Naive thymus-derived CD4-positive, alpha-beta T cell (primary cell): ENCODE measurements at places on chromosomes 11 and 22.
A peak's percentile ranks its signal among the peaks of the same experiment; 100 is the strongest.

GRCh38 chr11:96105944-96106343 lies 182.0 kb upstream of the MTMR2 start:
- H3K27ac ChIP-seq = peak overlapping the region; percentile 66
- no peak overlapping the region for H3K4me3 ChIP-seq
- no peaks in the 10 kb centered on the region for H3K36me3 ChIP-seq
- no peak for DNase-seq
- no peaks in the 10 kb centered on the region for H3K27me3 ChIP-seq

DNA sequence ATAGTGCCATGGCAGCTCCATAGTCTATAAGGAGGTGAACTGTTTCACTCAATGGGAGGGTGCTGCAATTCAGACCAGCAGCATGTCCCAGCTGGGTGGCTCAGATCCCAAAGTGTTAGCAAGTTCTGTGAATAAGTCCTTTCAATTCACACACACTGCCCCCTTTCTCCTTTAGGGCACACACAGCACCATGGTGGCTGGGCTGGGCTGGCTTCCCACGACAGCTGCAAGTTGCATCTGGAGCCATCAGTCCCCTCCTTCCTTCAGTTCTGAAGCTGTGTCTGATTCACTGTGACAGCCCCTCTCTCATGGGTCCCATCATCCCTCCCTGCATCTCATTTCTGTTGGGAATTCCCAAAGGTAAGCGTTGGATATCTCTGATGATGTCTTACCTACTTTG lies 324.1 kb upstream of the NCAM1 start:
- H3K27ac ChIP-seq = no peak overlapping the region
- no peaks in the 10 kb centered on the region for H3K27me3 ChIP-seq
- H3K36me3 ChIP-seq = no peaks in the 10 kb centered on the region
- no peak for DNase-seq

DNA sequence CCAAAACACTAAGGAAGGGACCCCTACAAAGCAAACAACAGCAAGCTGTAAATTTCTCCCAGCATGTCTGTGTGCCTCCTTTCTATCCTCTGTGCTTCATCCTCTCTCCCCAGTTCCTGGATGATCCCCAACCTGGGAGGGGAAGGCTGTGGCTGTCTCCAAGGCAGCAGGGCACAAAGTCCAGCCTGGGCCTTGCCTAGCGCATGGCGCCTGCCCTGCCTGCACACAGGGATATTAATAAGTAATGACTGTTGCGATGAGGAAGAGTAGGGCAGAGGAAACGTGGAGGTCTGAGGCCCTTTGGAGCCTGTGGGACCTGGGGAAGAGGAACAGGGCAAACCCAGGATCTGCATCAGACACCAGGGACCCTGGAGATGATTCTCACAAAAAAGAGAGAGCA lies 2.0 kb downstream of the USH1C start:
- H3K4me1 ChIP-seq = no peaks in the 10 kb centered on the region
- no peak overlapping the region for H3K4me3 ChIP-seq
- no peak for DNase-seq
- H3K36me3 ChIP-seq = no peaks in the 10 kb centered on the region

DNA sequence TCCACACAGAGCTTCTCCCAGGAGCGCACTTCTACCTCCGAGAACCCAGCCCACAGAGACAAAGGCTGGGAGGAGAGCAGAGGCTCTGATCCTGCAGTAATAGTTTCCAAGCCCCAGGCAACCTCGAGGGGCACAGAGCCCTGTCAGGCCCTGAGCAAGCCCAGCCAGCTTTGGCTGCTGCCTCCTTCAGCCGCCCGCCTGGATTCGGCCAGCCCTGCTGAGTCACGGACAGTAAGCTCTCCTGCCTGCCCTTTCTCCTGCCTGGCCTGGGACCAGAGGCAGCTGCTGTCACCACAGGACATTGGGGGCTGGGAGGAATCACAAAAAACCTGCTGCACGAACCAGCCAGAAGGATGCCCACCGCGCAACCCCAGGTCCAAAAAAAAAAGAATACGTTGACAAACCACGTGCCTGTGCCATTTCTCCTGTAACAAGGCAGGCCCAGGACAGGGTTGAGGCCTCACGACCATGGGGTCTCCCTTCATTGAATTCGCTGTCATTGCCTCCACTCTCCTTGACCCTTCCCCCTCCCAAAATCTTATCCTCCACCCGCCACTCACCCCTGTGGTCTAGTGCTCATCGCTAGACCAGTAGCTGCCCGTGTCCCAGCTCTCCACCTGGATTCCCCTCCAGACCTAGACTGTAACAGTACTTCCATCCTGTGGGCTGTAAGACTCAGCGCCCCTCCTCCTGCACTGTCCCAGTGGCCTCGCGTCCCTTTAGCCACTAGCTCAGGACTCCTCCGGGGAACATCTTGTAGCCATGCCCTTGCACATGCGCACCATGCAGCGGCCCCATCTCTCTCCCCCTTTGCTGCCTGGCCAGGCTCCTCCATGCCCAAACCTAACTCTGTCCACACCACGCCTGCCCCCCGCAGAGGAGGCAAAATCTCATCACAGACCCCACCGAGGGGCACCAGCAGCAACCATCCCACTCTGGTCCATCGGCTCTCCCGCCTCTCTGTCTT lies 7.4 kb upstream of the SLC22A12 start:
- no peak overlapping the region for H3K4me3 ChIP-seq
- no peak overlapping the region for H3K27ac ChIP-seq
- no peaks in the 10 kb centered on the region for H3K36me3 ChIP-seq
- H3K27me3 ChIP-seq = no peaks in the 10 kb centered on the region
- no peak for DNase-seq
- H3K4me1 ChIP-seq = no peaks in the 10 kb centered on the region

GRCh38 chr11:87266751-87267150 lies 229.0 kb downstream of the TMEM135 start:
- H3K4me1 ChIP-seq = no peaks in the 10 kb centered on the region
- H3K27me3 ChIP-seq = no peaks in the 10 kb centered on the region
- no peak for DNase-seq
- H3K36me3 ChIP-seq = no peaks in the 10 kb centered on the region

GRCh38 chr11:67290801-67291200 lies 1.7 kb downstream of the ANKRD13D start:
- no peaks in the 10 kb centered on the region for H3K27me3 ChIP-seq
- no peak for DNase-seq
- H3K36me3 ChIP-seq = peaks cover 7% of the 10 kb centered on the region
- peaks cover 56% of the 10 kb centered on the region for H3K4me1 ChIP-seq
- H3K4me3 ChIP-seq = no peak overlapping the region

GRCh38 chr11:12750181-12750580 lies 76.0 kb downstream of the TEAD1 start:
- DNase-seq = no peak
- H3K36me3 ChIP-seq = no peaks in the 10 kb centered on the region
- H3K27ac ChIP-seq = no peak overlapping the region
- no peaks in the 10 kb centered on the region for H3K27me3 ChIP-seq

GRCh38 chr11:79592406-79592805 lies 151.6 kb upstream of the TENM4 start:
- DNase-seq = no peak
- H3K4me1 ChIP-seq = no peaks in the 10 kb centered on the region
- no peaks in the 10 kb centered on the region for H3K27me3 ChIP-seq
- no peak overlapping the region for H3K4me3 ChIP-seq

DNA sequence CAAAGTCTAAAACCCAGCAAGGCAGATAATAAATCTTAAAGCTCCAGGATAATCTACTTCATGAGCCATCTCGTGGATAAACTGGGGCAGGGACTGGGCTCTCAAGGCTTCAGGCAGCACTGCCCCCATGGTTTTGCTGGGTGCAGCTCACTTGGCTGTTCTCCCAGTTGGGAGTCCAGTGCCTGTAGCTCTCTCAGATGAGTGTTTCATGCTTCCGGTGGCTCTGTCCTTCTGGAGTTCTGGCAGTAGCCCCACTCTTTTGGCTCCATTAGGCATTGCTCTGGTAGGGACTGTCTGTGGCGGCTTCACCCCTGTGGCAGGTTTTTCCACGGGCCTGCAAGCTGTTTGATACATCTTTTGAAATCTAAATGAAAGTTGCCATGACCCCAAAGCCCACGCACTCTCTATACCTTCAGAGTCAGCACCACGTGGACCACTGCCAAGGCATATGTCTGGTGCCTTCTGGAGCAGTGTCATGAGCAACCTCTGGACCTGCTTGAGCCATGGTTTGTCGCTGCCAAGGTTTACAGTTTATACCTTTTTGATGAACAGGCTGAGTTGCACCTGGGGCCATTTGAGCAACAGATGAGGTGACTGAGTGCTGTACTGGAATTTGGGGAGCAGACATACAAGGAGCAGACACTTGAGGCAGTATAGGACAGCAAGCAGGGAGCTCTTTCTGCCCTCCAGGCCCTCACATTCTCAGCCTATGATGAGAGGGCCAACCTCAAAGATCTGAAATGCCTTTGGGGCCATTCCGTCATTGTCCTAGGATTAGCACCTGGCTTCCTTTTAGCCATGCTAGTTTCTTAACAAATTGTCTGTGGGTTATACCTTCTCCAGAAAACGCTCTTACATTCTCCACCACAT lies 48.6 kb downstream of the MTNR1B start:
- no peak overlapping the region for H3K4me3 ChIP-seq
- H3K27me3 ChIP-seq = no peaks in the 10 kb centered on the region
- DNase-seq = no peak
- H3K27ac ChIP-seq = no peak overlapping the region

DNA sequence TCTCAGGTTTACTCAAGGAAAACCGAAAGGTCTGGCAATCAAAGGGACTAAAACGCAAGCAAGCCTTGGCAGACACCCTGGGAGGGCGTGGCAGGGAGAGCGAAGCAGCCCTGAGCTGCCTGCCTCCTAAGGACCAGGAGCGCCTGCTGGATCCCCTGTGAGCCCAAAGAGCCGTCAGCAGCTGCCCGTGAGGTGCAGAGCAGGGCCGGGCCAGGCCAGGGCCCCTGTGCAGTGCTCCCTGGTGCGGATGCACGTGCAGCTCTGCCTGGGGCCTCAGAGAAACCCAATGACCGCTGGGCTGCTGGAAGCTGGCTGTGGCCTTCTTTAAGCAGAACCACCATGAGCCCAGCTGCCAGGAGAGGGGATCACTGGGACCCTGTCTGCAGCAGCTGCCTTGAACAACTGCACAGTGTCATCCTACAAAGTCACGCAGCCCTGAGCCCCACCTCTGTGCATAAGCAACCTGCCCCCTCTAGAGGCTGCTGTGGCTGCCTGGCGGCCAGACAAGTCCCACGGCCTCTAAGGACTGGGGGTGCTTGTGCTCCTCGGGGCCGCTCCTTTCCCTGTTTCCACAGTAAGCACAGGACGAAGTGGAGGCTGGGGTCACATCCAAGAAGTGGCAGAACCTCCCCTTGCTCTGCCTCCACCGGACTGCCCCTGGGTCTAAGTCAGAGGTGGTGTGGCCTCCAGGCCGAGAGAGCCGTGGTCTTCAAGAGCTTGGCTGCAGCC lies 29.1 kb upstream of the COMT start:
- no peaks in the 10 kb centered on the region for H3K27me3 ChIP-seq
- no peak overlapping the region for H3K27ac ChIP-seq
- no peak overlapping the region for H3K4me3 ChIP-seq
- peaks cover 8% of the 10 kb centered on the region for H3K4me1 ChIP-seq
- no peak for DNase-seq

GRCh38 chr11:120973501-120973900 lies 50.4 kb upstream of the TBCEL start:
- peaks cover 2% of the 10 kb centered on the region for H3K27me3 ChIP-seq
- no peaks in the 10 kb centered on the region for H3K36me3 ChIP-seq
- no peak overlapping the region for H3K4me3 ChIP-seq
- no peak overlapping the region for H3K27ac ChIP-seq
- no peaks in the 10 kb centered on the region for H3K4me1 ChIP-seq

DNA sequence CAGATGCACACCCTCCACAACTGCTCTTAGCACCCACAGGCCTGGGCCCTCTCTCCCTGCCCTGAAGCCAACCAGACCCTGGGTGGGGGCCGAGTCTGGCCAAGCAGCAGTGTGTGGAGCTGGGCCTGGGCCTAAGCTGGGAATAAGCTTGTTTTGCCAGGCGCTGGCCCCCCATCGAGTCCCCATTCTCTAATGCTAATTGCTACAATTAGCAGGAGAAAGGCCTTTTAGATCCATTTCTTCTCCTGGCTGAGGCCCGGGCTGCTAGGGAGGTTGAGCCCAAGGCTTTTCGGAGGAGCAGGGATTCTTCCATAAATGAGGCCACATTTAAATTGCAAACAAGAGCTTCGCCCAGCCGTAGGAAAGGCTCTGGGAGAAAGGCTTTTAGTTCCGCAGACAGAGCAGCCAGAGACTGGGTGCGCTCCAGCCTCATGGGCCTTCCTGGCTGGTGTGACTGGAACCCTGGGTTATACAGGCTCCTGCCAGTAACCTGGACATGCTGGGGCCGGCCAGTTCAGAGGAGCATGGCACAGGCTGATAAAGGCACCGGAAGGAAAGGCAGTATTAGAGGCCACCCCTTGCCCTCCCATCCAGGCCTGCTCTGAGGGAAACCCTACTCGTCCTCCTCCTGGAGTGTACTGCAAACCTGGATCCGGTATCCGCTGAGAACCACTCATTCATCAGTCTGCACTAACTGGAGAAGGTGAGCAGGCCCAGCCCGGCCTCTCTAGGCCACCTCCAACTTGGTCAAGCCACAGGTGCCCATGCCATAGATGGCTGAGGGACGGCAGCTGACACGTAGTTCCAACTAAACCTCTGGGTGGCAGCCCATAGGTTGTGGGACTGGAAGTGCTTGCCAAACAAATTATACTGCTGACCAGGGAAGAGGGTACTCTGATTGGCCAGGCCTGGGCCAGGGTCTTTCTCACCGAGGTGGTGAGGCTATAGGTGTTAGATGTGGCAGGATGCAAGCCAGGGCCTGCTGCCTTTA lies 6.2 kb downstream of the KCNQ1OT1 start:
- no peak overlapping the region for H3K4me3 ChIP-seq
- no peaks in the 10 kb centered on the region for H3K36me3 ChIP-seq
- H3K4me1 ChIP-seq = no peaks in the 10 kb centered on the region
- H3K27me3 ChIP-seq = no peaks in the 10 kb centered on the region

DNA sequence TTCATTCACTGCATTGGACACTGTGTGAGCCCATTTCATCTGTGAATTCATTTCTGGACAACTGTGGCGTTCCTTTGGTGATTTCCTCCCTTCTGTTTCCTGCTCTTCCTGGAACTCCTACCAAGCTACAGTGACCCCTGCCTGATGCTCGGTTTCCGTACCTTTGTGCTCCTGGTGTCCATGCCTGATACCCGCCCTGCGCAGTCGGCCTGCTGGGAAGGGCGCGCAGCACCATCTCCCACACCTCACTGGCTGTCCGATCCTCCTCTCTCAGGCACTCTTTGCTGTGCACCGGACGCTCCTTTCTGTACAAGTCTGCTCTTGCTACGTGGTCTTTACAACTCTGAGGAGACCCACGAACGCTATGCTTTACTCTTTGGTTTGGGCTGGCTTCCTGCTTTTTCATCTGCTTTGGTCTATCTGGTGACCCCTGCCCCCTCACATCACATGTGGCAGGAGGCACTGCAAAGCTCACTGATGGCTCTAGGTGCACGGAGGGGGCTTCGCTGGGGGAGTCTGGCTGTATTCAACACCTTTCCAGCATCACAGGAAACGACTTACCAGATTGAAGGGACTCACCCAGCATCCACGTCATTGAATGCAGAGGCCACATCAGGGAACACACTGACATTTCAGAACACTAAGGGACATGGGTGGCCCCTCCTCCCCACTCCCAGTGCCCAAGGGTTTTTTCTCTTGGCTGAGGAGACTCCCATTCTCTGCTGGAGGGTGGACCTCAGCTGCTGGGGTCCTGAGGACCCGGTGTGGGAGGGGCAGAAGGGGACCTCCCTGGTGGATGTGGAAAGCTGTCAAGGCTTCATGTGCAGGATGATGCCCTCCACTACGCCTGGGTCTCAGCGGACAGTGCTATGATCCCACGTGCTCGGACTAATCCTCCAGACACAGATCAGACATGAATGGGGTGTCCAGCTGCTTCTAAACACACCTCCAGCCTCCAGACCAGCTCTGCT lies 27.0 kb upstream of the MOB2 start:
- H3K36me3 ChIP-seq = no peaks in the 10 kb centered on the region
- no peak overlapping the region for H3K27ac ChIP-seq
- no peak overlapping the region for H3K4me3 ChIP-seq
- no peaks in the 10 kb centered on the region for H3K27me3 ChIP-seq
- H3K4me1 ChIP-seq = peaks cover 19% of the 10 kb centered on the region
- no peak for DNase-seq
